ENCODE measurements at places on chromosomes 7 and 10.
A peak's percentile ranks its signal among the peaks of the same experiment; 100 is the strongest.

- DNase-seq, result no peak
Measured at GRCh38 chr7:76354516-76354915, 4.3 kb downstream of the YWHAG start.

DNA sequence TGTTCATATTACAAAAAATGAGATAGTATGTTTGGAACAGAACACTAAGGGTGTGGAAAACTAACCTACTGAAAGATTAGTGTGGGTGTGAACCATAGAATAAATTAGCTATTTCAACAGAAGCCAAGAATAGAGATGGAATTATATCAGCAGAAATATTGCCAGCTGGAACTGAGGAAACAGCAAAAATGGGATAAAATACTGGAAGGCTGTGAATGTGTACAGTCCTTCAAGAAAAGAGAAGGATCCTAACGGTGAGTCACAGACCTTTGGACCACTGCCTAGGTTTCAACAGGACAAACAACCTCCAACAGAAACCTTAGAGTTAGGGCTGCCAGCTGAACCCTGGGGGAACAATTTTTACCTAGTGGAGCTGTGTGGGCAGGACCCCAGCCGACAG is 395.0 kb downstream of the ZWINT start:
- DNase-seq, result no peak

- no peak for DNase-seq
Measured at GRCh38 chr7:18861514-18862118, 255.8 kb downstream of the TWIST1 start.

- DNase-seq, result no peak
Measured at GRCh38 chr10:5976512-5977470, 552 bp downstream of the IL15RA start.

GRCh38 chr7:77837966-77838365 is 39.4 kb downstream of the PHTF2 start:
- DNase-seq, result no peak

DNA sequence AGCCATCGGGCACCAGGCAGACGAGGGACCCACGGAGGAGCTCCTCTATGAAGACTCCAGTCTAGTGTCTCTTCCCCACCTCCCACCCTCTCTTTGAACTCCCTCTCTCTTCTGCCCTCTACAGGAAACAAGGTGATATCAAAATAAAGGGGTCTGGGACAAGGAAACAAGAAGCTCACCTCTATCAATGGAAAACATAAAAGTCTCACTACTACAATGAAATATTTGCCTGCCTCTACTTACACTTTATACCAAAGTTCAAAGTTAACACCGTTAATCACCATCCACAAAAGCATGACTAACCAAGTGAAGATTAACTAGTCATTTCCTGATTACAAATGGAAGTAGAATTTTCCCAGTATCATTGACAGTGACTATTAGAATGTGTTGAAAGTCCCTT is 82.2 kb downstream of the PARD3 start:
- no peak for DNase-seq

DNA sequence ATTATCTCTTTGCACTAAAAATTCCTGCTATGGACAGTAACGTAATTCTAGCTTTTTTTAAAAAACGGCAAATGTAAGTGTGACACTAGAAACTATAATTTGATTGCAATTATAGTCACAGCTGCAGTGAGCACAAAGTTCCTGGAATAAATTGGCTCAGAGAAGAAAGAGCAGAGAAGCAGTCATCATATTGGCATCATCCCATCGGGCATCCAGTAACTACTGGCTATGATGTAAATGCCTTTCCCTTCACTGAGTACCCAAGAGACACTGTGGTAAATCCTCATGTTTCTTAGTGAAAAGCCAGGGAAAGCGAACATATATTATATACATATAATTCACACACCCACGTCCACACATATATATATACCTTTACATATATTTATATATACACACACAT is 43.6 kb downstream of the PIP4K2A start:
- DNase-seq, result no peak

DNA sequence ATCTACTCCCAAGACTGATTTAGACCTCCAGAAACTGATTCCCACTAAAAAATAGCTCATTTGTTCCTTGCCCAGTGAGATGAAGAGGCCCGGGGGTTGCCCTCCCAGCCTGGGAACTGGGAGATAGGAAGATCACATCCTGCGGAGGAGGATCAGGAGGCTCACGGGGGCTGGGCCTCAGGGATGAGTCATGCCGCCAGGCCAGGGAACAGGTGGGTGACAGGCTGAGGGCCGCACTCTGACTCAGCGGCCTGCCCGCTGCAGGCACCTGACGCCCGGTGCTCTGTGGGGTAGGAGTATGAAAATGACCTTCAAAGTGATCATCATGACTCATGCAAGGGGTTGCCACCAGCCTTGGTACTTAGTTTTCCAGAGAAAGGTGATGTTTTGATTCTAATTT is 104.5 kb upstream of the ZPBP start:
- peak; percentile 80 for DNase-seq

GRCh38 chr10:114359041-114359952 is 45.0 kb downstream of the AFAP1L2 start:
- DNase-seq, result no peak

DNA sequence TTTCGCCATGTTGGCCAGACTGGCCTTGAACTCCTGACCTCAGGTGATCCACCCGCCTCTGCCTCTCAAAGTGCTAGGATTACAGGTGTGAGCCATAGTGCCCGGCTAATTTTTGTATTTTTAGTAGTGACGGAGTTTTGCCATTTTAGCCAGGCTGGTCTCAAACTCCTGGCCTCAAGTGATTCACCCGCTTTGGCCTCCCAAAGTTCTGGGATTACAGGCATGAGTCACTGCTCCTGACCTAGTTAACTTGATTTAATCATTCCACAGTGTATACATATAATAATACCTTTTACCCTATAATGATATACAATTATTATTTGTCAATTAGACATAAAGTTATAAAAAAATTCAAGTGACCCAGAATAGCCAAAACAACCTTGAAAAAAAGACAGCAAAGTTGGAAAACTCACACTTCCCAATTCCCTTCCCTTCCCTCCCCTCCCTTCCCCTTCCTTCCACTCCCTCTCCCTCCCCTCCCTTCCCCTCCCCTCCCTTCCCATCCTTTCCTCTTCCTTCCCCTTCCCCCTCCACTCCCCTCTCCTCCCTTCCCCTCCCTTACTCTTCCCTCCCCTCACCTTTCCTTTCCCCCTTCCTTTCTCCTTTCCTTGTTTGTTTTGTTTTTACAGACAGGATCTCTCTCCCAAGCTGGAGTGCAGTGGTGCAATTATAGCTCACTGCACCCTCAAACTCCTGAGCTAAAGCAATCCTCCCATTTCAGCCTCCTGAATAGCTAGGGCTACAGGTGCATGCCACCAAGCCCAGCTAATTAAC is 14.8 kb upstream of the ZMIZ2 start:
- DNase-seq, result no peak

- no peak for DNase-seq
Measured at GRCh38 chr7:129134356-129134987, 10.0 kb upstream of the TSPAN33 start.

DNA sequence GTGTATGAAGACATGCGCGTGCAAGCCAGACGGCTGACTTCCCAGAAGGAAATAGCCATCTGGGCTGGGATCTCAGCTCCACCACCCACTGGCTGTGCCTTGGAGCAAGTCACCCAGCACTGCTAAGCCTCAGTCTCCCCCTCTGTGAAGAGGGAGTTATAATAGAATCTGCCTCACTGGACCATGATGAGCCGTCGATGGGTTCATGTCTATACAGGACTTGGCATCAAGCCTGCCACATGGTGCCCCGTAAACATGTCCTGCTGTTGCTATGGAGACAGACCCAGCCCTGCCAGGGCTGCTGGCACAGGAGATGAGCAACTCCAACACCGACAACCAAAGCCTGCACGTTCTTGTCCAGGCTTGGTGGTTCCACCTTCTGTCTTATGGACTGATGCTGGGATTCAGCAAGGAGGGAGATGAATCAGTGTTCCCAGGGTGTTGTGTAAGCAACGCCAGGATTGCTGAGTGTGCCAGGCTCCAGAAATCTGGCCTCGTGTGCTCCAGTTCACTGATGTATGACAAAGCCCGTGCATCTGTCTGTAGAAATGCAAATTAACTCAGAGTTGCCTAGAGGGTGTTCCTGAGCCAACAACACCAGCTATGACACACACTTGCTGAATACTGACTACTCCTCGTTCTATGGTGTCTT is 5.6 kb downstream of the GPR15LG start:
- DNase-seq, result peak; percentile 75

- no peak for DNase-seq
Measured at GRCh38 chr10:3072641-3073360, 5.5 kb downstream of the PFKP start.

DNA sequence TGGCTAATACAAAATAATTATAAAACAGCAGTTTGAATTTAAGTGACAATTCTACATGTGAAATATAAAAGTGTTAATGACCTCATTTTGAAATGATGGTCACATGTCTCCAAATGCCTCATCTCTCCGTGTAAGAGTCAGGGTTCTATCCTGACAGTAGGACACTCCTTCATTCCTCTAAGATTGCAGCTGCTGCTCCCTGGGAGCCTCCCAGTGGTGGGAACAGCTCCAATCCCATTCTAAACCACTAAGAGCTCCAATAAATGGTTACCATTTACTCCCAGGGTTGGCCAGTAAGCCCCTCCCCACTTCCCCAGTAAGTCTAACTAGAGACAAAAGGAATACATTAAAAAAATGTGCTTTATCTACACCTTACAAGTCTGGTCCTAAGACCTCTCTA is 344.6 kb upstream of the AOAH start:
- no peak for DNase-seq

GRCh38 chr7:32502728-32503127 is 7.4 kb downstream of the AVL9 start:
- no peak for DNase-seq

DNA sequence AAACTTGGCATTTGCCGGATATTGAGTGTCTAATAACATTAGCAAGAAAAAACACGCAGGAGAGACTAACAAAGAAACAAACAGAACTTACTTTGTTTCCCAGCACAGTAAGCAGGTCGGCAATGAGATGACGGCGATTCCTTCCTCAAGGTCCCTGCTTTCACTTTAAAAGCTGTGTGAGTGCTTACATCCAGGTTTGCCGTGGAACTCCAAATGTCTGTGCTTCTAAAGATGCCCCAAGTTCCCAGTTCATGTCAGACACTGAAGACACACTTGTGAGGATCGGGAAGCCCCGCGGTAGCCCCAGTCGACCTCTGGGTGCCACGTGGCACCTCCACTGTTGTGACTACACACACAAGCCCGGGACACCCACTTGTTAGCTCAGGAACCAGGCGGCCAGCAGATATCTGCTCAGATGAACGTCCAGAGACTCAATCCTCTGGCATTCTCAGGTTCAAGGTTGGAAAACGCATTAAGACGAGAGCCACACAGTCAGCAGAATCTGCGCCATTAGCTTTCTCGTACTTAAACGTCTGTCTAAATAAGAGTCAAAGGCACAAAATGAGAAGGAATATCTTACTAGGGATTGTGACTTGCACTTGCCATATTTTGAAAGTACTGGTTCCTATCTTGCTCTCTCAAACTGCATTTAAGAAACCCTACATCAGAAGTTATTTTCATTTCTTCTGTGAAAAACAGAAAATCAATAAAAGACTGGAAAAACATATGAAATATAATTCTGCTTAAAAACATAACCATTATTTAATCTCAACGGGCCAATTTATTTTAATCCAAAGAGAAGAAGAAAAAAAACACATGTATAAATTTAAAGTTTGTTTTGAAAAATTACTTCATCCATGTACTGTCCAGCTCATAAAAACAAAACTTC is 207.6 kb upstream of the KLF14 start:
- DNase-seq, result no peak

DNA sequence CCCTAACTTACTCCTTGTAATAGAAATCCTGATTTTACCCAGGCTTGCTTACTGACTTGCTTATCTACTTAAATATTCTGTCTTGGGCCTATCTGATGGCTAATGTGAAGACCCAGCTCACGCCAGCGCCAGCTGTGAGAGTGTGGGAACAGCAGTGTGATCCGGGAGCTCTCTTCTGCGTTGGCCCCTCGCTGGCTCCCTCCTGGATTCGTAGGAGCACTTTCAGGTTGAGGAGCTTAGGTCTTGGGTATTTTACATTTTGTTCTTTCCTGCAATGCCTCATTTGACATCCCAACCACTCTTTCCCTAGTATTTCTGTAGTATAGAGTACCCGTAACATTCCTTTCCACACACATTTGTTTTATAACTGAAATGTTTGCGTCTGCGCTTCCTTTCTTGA is 51.7 kb downstream of the CREM start:
- no peak for DNase-seq
